Osteocyte (in vitro differentiated cells): ENCODE measurements at places on chromosomes 11 and 22.

GRCh38 chr22:43884600-43885318 lies 7.1 kb downstream of the PNPLA5 start:
- no peak for DNase-seq

GRCh38 chr11:111748035-111748804 lies 18.0 kb downstream of the PPP2R1B start:
- no peak for DNase-seq

DNA sequence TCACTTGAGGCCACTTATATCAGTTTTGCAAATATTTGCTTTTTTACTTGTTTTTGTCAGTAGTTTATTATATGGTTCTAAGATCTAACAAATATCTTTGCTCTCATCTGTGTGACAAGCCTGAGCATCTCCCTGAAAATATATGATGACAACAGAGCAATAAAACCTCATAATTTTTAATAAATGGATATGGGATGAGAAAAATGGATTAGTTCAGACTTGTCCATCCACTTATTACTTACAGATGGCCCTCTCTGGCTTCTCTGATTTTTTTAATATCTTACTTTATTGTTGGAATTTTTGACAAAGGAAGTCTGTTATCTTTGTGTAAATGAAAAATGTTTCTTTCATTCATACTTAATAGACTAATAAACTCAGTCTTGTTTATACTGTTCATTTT lies 491.4 kb upstream of the RAG2 start:
- no peak for DNase-seq

DNA sequence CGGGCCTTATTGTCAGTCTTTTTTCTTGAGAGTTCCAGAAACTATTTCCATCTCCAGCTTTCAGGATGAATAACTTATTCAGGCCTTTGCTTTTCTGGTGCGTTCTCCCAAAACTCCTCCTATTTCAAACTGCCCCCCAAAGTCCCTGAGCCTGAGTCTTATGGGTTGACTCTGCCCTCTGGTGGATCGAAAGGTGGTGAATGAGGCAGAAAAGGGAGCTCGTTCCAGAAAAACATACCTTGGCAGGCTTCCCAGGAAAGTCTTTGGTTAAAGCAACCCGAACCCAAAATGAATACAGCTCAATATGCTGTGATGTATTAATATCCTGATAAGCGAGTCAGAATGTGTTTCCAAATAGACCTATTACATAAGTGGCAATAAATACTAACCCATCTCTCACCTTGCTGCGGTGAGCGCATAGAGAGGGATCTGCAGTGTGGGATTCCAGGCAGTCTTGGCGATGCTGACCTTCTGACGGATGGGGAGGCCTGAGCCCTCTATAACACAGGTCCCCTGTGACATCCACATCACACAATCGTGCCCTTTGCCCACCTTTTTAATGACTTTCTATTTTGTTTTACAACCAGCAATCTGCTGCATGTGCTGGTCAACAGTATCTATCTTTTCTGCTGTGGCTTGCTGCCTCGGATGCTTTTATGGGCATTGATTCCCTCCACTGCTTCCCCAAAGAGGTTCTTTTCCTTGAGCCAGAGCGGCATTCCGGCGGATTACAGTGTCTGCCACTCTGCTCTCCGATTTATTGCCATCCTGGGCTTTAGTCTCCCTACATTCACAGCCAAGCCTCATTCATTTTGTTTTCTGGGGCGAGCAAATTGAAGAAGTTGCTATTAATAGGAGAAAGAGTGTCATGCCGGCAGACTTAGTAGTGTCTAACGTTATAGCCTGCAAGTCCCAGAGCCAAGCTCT lies 756.8 kb downstream of the NTM start:
- no peak for DNase-seq

- DNase-seq = no peak
Observed at GRCh38 chr11:2220173-2220771, 48.7 kb upstream of the TH start.

DNA sequence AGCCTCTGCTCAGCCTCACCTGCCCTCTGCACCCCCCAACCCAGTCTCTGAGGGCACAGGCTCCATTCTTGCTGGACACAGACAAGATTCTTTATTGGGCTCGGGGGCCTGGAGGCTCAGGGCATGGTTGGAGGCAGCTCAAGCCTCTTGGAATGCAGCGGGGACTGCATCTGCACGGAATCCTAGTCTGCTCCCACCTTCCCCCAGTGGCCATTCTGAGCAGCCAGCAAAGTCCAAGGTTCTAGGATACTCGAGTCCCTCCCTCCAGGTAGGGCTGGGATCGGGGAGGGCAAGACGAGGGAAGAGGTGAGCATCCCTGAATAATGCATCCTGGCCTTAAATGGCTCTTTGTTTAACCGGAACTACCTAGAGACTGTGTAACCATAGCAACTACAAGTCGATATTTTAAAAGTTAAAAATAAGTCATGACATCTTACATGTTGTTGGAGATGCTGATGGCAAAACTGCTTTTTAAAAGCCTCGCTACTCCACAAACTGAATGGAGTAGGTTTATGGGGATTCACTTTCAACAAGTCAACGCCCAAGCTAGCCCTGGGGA lies 10.7 kb upstream of the IGSF22 start:
- no peak for DNase-seq

- no peak for DNase-seq
Observed at GRCh38 chr11:34373727-34374126, 15.9 kb upstream of the ABTB2 start.

DNA sequence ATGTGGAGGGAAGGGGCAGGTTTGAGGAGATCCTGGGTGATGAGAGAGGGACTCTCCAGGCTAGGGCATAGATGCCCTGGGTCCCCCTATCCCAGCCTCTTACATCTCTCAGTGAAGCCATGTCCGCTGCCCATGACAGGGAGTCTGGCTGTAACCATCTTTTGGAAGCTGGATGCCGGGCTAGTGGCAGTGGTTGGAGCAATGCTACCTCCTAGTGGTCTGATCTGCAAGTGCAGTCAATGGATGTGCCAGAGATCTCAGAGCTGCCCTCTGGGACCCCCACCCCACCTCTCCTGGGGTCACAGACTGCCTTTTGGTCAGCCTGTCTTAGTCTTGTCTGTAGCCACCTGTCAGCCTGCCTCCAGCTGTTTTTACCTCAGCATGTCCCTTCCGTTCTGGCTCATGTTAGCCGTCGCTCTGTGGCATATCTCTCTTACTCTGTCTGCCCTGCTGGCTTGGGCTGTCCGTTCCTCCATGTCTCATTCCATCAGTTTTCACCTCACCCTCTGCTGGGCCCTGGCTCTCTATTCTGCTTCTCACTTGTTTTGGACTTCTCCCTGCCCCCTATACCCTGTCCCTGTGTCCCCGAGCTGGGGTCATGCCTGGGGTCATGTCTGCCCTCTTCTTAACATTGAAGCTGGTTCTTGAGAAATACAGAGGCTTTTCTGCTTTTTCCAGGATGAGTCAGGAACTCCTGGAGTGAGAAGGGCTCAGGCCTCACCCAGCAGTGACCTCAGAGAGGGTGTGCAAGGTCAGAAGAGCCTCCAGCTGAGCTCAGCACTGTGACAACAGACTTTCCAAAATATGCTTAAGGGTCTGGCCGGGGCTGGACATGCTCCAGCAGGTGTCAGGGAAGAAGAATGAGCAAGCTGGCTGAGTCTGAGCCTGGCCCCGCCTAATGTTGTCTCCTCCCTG lies 52.0 kb upstream of the THY1 start:
- DNase-seq = peak; percentile 88

- peak; percentile 77 for DNase-seq
Observed at GRCh38 chr22:35648066-35649025, at the start of gene APOL6. Gene APOL6, plus strand, starts transcription at chr22:35648446. Its CDS starts 7,980 bp downstream, at chr22:35656426.

- DNase-seq = peak; percentile 53
Observed at GRCh38 chr11:44032299-44033085, 15.3 kb upstream of the ACCSL start.

GRCh38 chr11:134350381-134350780 lies 18.6 kb downstream of the GLB1L2 start:
- no peak for DNase-seq

GRCh38 chr22:30752771-30753170 lies 58.1 kb downstream of the OSBP2 start:
- no peak for DNase-seq

- no peak for DNase-seq
Observed at GRCh38 chr11:117549417-117549816, 221.8 kb downstream of the CEP164 start.

GRCh38 chr11:60183591-60184205 lies 815 bp upstream of the MS4A6A start:
- no peak for DNase-seq

DNA sequence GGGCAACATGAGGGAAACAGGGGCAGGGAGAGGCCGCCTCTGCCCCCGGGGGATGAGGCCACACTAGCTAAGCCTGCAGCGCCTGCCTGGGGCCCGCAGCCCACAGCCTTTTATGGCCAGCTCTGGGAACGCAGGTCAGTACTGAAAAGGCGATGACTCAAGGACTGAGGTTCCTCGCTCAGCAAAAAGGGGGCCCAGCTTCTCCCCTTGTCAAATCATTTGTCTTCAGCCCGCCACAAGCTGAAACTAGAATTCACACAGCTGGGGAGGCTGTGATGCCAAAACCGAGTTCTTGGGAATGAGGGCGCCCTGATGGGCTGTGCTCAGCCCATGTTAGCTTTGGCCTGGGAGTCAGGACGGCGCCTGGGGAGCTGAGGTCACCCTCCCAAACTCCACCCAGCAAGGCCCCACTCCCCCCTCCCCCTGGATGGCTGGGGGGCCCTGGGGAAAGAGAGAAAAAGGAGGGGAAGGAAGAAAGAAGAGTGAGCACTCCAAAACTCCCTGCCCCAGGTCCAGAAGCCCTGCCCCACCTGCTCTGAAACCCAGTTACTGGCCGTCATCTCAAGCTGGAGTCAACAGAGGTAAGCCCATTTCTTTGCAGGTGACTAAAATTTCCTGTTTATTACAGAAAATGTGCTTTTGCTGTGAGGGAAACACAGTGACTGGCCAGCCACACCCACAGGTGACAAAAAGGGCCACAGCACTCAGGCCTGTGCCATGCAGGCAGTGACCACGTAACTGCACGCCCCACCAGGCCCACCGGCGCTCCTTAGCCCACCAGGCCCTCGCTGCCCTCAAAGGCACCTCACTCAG lies 13.7 kb downstream of the EHD1 start:
- DNase-seq = no peak

DNA sequence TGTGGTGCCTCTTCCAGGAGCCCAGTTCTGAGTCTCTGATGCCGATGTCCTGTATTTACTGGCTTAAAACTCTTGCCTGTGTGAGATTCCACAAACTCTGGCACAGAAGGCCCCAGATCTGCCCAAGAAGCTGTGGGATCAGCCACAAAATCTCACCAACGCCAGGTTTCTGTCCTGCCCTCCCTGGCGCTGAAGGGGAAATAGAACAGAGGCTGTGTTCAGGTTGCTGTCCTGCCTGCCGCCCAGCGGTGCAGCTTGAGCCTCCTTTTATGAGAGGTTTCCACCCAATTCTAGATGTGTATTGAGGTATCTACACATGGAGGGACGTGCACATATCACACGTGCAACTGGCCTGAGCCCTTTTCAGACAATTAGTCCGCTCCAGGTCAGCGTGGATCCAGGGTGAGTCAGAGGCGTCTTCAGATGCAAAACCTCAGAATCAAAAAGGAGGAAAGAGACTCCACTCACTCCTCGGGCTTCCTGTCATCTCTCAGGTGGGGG lies 2.2 kb downstream of the TMEM80 start:
- DNase-seq = no peak

DNA sequence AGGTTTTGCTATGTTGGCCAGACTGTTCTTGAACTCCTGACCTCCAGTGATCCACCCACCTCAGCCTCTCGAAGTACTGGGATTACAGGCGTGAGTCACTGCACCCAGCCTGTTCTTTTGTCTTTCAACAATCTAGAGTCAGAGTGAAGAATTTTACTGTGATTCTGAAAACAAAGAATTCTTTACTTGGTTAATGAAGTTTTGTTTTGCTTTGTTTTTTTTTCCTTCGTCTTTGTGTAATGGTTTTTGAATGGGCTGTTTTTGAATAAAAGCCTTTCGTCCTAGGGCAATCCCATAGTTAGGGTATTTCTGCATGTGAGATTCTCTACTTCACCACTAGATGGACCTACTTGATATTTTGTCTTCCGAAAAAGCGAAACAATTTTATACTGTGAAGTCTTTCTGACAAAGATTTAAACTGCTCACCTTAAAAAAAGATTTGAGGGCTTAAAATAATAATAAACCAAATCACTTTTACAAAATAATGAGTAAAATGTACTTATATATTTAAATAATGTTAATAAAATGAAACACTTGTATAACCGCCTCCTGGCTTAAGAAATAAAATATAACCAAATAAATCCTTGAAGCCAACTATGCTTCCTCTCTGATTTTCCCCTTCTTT lies 43.4 kb upstream of the SC5D start:
- no peak for DNase-seq

- DNase-seq = no peak
Observed at GRCh38 chr11:114192841-114193389, 103.3 kb upstream of the NNMT start.

- no peak for DNase-seq
Observed at GRCh38 chr11:8691601-8692000, 9.0 kb downstream of the RPL27A start.

DNA sequence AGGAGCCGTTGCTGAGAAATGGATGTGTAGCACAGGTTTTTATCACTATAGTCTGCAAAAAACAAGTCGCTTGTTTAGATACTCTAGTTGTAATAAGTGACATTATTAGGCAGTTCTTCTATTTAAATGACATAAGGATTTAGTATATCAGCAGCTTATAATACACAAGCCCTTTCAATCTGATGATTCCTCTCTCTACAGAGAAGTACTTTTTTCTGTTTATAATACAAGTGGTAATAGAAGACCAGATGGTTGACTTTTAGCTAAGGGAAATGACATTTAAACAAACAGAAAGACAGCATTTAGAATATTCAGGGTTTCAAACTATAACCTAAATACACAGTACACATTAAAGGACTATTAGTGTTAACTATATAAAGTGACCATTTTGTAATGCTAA lies 60.4 kb downstream of the IMMP1L start:
- DNase-seq = no peak

GRCh38 chr11:119085437-119085847 lies 761 bp downstream of the HMBS start:
- no peak for DNase-seq

GRCh38 chr11:69442807-69443137 lies 38.7 kb upstream of the LINC01488 start:
- DNase-seq = no peak

DNA sequence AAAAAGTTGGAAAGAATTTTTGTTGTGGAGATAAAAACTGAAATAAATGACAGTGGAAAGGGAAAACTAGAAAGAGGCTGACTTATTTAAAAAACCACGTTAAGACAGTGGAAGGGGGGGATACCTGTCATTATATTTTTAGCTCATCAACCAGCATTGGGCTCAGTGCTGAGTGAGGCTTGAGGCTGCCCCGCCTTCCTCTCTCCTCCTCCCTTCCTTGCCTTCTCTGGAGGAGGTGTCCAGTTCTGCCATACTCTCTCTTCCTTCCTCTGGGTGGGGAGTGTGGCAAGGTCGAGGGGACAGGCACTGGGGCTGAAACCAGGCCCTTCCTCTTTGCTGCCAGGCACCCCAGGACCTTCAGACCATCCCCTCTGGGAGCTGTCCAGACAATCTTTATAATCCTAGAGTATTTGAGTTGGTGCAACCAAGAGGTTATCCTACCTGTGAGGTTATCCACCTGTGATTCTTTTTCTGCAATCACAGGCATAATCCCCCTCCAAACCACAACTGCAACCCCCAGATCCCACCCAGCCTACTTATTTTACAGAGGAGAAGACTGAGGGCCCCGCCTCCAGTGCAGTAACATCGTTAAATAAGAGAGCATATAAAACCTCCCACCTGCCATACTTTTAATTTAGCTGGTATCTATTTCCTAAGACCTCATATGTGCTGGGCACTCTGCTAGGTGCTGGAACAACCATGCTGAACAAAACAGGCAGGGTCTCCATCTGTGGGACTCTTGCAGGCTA lies 578.5 kb downstream of the BUD13 start:
- DNase-seq = no peak
